ENCODE measurements at places on chromosomes 3 and 15.

DNA sequence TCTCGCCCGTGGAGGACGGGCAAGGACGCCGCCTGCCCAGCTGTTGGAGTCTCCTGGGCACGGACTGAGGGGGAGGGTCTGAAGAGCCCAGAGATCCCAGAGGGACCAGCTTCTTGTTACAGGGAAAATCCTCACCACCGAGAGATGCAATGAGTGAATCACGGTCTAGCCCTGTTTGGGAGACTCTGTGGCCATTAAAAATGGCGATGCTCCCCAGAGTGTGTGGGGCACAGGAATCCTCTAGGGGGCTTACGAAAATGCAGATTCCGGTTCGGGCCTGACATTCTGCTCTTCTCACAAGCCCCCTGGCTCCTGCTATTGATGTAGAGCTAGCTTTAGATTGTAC lies 35.5 kb upstream of the EPHB3 start:
- no peak for DNase-seq

DNA sequence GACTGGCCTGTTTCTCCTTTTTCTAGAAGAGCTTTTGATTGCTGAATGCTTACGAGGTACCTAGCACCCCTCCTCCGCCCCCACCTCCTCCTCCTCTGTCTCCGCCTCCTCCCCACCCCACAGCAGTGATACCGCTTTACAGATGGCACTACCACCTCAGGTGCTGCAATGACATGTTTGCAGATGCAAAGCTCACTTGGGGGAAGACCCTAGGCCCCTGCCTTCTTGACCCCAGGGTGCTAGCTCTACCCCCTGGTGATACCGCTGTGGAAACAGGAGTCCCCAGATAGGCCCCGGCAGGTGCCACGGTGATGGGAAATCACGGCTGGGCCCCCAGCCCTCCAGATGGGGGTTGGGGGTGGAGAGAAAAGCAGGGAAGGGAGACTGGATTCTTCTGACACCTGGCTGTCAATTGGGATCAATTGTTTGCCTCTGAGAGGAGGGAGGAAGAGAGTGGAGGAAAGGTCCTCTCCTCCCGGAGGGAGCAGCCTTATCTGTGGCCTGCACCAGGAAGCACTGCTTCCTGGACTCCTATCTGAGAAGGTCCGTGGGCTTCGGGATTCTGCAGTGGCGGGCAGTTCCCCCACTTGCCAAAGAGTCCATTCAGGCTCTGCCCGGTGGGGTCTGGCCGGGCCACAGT lies 37.6 kb downstream of the DNASE1L3 start:
- DNase-seq: no peak

GRCh38 chr15:90829942-90830440 lies 38.4 kb upstream of the FURIN start:
- peak; percentile 62 for DNase-seq

DNA sequence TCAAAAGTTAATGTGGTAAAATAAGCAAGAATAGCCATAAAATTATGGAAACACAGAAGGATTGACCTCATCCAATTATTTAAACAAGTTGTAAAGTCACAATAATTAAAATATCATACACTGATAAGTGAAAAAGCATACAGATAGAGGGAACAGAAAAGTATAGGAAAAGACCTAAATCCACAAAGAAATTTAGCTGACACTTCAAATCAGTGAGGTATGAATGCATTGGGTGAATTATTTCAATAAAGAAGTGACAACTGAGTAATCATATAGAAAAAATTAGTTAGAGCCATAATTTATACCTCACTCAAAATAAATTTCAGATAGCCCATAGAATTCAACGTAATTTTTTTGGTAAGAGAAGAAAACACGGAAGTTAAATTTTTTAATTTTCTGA lies 25.1 kb downstream of the TFDP2 start:
- no peak for DNase-seq

DNA sequence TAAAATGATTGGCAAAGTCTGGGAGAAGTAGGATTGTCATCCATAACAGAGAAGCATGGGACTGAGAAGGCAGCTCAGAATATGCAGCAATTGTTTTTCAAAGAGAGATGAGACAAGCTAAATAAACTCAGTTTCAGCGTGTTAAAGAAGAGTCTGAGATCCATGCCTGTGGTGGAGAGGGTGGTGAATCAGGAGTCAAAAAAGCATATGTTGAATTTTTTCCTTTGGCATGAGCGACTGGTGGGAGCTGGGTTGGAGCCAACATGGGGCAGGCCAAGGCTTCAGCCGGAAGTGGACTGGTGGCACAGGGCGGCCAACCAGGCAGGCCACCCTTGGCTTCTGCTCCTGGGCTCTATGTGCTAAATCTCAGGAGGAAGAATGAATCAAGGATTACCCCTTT lies 102.0 kb downstream of the SST start:
- DNase-seq: no peak

DNA sequence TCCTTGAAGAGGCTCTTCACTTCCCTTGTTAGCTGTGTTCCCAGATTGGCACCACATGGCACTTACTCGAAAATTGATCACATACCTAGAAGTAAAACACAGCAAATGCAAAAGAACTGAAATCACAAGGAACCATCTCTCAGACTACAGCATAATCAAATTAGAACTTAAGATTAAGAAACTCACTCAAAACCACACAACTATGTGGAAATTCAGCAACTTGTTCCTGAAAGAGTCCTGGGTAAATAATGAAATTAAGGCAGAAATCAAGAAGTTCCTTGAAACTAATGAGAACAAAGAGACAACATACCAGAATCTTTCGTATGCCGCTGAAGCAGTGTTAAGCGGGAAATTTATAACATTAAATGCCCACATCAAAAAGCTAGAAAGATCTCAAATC lies 566.3 kb upstream of the TGFBR2 start:
- DNase-seq: no peak

DNA sequence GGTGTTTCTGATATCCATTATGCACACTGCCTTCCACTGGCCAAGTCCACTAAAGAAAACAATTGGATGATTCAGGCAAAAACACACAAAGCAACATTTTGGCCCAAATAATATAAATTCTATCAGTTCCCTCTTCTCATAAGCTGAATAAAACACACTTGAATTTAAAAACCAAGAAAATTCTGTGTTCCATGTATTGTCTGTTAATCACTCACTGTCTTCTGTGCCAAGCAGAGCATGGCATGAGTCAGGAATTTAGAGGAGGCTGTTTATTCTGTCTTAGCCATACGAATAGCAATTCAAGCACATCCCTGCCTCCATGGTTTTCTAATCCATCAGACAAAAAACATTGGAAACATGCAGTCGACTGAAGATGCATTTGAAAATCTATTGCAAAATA lies 215.6 kb upstream of the UMPS start:
- no peak for DNase-seq

- DNase-seq: no peak
Observed at GRCh38 chr3:194352667-194353246, 1.6 kb upstream of the CPN2 start.

DNA sequence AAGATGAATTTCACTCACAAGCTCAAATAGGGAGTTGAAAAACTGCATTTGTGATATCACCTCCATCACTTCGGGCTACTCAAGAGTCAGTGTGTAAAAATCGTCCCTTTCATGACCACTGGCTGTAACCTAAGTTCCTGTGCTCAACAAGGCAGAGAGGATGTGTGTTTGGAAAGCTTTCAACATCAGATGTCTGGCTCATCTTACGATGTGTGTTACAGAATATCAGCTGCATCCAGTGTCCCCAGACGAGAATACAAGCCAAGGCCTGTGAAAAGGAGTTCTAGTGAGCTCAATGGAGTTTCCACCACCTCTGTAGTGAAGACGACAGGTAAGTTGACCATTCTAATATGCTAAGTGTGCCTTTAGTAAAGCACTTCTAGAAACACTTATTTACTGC lies 65.5 kb upstream of the ADAMTSL3 start:
- DNase-seq: no peak

- DNase-seq: no peak
Observed at GRCh38 chr3:94272016-94272415, 209.2 kb downstream of the NSUN3 start.

- DNase-seq: no peak
Observed at GRCh38 chr3:181896605-181897004, 184.9 kb downstream of the SOX2 start.

- no peak for DNase-seq
Observed at GRCh38 chr3:55877703-55878102, 390.6 kb upstream of the WNT5A start.

GRCh38 chr3:16849229-16849628 lies 35.5 kb upstream of the PLCL2 start:
- peak; percentile 35 for DNase-seq

DNA sequence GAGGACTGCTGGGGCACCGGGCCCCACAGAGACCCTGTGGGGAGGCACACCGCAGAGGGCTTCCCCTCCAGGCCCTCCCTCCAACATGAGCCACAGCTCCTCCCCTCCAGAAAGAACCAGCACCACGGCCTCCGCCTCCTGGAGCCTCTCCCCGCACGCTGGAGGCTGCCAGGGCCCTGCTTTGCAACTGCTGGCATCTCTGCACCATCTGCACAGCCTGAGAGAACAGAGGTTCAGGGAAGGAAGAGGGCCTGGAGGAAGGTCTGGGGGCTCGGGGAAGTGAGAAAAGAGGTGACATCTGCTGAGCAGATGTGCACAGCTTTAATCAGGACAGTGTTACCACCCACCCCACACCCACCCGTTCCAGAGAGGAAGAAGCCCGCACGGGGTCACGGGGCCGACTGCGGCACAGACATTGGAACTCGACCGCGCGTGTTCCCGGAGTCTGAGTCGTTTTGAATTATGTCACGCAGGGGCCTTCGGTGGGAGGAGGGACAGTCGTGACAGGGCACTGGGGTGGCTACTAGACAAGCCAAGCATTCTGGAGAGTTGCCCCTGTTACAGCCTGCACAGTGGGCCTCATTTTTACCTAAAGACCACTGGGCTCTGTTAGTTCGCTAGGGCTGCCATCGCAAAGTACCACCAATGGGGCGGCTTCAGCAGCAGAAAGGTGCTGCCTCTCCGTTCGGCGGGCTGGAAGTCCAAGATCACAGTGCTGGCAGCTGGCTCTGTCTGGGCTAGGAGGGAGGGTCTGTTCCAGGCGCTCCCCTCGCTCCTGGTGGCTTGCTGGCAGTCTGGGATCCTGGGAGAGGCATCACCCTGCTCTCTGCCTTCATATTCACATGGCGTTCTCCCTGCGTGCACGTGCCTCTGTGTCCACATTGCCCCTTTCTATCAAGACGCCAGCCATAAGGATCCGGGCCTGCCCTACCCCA lies 194.8 kb downstream of the XXYLT1 start:
- no peak for DNase-seq

- no peak for DNase-seq
Observed at GRCh38 chr3:25587094-25587493, 77.6 kb downstream of the TOP2B start.

DNA sequence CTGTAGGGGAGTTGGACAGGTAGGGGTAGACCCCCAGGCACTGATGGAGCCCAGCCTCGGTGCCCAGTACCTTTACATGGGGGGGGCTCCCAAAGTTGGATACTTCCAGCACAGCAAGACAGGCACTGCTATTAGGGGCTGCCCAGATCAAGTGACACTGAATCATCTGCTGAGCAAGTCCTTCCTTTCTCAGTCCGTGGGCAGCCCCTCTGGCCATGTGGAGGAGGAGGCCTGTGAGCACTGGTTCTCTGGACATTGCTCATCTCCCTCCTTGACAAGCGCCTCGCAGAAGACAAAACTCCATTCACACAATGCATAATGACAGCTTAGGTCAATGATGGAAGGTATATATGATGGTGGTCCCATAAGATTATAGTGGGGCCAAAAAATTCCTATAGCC lies 35.7 kb downstream of the EEFSEC start:
- no peak for DNase-seq

DNA sequence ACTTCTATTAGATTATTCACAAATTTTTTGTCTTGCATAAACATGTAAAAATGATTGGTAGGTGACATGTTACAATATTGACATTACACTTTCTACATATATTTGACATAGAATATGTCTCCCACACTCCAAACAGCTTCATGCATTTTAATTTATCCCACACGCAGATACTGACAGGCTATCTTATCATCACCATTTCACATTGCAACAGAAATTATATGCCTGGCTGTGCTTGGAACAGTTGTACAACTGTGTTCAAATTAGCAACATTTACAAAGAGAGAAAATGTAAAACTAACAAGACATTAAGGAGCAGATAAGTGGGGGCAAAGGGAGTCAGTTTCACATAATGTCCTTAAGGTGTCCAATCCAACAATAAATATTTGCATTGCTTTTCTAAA lies 1208.5 kb downstream of the NSUN3 start:
- no peak for DNase-seq

DNA sequence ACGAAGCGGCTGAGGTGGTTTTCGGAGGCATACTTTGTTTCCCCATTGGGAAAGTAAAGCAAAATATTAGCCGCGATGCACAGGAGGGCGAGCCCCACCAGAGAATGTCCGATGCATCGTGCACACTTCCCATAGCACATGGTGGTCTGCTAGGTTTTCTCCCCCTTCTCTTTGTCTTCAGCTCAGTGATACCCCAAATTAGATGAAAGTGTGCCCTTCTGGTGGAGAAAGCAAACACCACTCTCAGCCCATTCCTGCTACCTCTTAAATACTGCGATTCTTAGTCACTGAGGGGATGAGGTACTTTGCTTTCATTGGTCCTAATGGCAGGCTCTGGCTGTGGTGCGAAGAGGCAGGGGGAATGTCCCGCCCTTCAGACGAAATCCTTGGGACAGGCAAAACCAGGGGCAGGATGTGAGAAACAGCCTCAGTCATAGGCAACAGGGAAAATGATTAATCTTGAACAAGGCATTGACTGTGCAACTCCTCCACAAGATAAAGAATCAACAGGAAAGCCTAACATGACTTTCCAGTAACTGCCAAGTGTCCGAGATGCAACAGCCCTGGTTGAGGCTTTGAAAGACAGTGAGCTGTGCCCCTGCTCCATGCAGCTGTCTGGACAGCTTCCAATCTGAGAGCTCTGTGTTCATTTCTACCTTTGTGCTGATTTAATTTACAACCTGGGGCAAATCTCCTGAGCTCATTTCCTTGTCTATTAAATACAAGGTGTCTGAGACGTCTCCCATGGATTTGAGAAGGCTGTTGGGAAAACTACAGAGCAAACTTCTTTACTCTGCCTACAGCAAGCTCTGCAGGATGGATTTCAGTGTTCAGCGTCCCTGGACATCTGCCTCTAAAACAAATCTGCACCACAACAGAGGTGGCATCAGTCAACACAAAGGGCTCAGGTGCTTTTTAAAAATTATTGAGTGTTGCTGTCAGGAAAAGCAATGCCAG lies at the start of gene TM4SF1:
Gene TM4SF1 (minus strand): TSS at position 242 of the 957 bp plus-strand sequence. CDS start 102 bp downstream, at position 140.
- no peak for DNase-seq

- no peak for DNase-seq
Observed at GRCh38 chr3:8555113-8555661, 53.6 kb downstream of the LMCD1 start.

DNA sequence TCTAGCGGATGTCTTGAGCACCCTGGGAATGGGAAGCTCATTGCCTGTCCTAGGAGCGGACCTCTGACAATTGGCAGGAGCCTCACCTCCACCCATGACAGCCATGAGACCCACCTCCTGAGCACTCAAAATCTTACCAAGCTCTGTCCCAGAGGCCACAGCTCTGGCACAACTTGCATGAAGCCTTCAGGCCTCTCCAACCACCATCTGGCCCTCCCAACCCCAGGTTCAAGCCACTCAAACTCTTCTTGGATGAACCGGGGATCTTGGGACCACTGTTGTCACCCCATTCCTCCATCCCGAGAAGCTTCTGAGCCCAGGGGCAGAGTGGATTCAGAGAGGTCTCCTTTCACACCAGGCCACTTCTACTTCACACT lies 1.5 kb downstream of the VIPR1 start:
- no peak for DNase-seq

Measured in stimulated activated CD4-positive, alpha-beta T cell treated with anti-CD3 and anti-CD28 coated beads, TNF-alpha, amount 100 ng/mL, for 24 hours (primary cell).